ENCODE measurements at places on chromosomes 5 and 9.
A peak's percentile ranks its signal among the peaks of the same experiment; 100 is the strongest.

DNA sequence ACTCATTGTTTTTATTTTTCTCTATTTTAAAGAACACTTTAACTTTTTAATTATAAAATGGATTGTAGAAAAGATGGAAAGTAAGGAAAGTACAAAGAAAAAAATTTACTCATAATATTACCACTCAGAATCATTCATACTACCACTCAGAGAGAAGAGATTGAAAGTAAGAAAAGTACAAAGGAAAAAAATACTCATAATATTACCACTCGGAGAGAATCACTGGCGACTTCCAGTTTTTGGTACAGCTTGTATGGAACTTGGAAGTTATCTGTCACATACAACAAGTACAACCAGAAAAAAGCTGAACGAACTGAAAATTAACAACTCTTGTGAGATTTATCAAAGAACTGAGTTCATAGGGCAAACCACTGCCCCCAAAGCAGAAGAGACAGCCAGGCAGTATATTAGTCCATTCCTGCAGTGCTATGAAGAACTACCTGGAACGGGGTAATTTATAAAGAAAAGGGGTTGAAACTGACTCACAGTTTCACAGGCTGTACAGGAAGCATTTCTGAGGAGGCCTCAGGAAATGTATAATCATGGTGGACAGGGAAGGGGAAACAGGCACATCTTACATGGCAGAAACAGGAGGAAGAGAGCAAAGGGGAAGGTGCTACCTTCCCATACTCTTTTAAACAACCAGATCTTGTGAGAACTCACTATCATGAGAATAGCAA lies 183.9 kb downstream of the SMARCA2 start:
- no peak for DNase-seq

DNA sequence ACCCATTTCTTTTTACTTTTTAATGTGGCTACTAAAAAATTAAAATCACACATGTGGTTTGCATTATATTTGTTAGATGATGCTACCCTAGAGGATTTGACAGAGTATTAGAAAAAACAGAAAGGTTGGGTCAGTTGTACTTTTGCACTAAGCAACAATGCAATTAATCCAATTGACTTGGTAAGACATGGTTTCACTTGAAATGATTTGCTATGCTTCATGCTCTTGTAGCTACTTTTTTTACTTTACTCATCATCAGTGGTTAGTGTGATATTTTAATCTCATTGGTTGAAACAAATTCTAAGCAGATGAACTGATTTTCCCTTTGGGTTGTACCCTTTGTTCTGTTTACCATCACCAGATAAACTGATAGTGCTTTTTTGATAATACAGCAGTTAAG lies 39.4 kb downstream of the HMHB1 start:
- no peak for DNase-seq

- no peak for DNase-seq
Observed at GRCh38 chr5:93101661-93102060, 479.4 kb downstream of the NR2F1-AS1 start.

DNA sequence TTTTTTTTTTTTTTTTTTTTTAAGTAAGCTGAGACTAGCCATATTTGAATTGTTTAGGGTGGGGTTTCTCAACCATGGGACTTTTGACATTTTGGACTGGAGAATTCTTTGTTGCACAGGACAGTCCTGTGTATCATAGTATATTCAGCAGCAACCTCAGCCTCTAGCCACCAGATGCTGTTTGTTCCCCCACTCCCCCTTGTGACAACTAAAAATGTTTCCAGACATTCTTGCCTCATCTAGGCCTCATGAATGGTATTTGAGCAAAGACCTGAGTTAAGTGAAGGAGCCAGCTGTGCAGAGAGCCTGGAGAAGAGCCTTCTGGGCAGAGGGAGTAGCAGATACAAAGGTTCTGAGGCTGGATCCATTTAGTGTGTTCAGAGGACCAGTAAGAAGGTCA lies 155.9 kb downstream of the SGCD start:
- DNase-seq = no peak

DNA sequence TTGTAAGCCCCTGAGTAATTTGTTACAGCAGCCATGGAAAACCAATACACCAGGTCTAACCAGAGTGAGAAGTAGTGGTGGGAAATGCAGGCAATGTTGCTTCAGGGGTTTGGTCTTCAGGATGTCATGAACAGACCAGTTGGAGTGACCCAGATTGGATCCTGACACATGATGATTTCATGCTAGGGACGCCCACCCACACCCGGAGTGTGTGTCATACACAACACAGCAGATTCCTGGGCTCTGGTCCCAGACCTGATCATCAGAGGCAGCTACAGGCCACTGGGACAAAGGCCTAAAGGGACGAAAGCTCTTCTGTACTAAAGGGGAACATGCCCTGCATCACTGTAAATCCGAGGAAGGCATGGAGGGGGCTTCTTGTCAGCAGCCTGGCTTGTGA lies 194.2 kb downstream of the NSG2 start:
- no peak for DNase-seq

DNA sequence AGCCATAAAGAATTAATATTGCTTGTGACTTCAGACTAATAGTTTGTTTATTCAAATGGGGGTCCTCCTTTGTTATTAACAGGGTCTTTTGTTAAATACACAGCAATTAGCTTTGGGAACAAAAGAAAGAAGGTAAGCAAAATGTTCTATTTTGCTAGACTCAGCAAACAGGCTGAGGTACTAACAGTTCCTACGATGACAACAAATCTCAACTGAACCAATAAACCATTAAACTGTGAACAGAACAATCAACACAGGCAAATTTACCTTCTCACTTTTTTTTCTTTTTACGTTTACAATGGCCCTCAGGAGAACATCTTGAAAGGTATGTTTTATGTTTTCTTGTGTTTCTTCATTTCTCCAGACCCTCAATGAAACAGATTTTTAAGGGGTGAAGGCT lies 207.2 kb downstream of the NFIB start:
- DNase-seq = no peak

DNA sequence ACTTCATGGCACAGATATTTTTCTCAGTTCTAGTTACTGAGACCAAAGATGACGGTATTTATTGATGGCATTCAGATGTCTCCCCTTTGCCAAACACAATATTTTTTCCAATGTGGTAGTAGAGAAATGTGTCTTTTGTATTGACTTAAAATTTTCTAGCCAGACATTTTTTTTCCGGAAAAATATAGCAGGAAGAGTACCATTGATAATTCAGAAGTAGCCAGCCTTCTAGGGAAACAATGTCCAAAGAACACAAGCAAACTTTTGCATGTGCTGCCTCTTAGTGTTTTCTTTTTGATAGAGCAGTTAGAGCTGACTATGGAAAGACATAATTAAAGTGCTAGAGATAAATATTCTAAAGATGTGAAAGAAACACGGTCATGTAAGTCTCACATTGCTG lies 231.4 kb downstream of the MARCHF11 start:
- DNase-seq = no peak

DNA sequence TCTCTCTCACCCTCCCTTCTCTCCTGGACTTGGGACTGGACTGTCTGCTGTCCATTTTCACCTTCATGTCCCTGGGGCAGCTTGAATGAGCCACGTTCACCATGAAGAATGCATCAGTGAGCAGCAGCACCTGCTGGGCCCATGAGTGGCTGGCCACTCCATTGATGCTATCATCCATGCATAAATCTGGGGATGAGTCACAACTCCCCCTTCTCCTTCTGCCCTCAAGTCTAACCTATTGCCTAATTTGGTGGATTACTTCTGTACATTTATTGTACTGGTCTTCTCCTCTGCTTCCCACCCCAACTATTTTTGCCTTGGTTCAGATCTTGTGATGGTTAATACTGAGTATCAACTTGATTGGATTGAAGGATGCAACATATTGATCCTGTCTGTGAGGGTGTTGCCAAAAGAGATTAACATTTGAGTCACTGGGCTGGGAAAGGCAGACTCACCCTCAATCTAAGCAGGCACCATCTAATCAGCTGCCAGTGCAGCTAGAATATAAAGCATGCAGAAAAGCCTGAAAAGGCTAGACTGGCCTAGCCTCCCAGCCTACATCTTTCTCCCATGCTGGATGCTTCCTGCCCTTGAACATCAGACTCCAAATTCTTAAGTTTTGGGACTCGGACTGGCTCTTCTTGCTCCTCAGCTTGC lies 46.7 kb downstream of the GDNF start:
- DNase-seq = no peak

GRCh38 chr9:113564498-113565237 lies 101.1 kb downstream of the RGS3 start:
- no peak for DNase-seq

DNA sequence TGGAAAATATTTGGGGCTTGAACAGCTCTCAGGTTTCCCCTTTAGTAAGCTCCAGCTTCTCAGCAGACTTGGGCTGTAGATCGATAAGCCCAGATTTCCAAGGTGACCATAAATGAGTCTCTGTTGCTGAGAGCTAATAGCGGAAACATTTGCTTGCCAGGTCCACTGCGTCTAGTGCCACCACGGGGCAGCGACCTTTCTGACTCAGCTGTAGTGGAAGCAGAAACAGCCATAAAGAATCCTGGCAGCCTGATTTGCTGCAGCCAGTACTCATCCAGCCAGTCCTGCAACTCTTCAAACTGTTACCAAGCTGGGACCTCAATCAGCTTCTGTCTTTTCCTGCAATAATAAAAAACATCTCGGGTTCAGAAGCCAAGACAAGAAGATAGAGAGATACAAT lies 241.7 kb downstream of the DOCK8 start:
- no peak for DNase-seq

DNA sequence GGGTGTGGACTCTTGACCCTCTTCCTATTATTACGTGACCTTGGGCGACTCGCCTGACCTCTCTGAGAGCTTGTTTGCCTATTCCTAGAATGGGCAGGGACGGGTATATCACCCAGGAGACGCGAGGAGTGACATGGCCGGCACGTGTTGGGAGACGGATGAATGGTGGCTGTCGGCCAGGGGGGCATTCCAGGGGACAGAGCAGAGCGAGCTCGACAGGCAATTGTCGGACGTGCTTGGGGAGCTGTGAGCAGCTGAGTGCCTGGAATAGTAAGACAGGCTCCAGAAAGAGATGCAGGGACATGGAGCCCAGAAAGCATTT lies 29.3 kb upstream of the UNC5A start:
- no peak for DNase-seq

- no peak for DNase-seq
Observed at GRCh38 chr9:105835721-105836120, 141.4 kb downstream of the TMEM38B start.

DNA sequence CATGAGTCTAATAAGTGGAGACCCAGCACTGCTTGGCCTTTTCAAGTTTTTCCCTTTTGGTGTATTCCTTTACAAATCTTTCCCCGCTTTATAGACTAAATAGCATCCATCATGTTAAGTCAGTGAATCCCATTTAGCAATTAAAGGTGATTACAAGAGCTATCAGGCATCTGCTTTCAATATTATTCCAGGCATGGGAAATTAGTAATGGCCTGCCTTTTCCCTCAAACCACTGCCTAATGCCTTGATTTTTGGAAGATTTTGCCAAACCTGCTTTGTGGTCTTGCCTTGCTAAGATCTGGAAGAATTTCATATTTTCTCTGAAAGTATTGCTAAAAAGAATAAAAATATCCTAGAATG lies 102.8 kb upstream of the GNA14 start:
- DNase-seq = no peak

GRCh38 chr9:37468620-37469019 lies 3.4 kb upstream of the ZBTB5 start:
- DNase-seq = no peak

GRCh38 chr5:146589028-146589345 lies 73.0 kb upstream of the GPR151 start:
- no peak for DNase-seq

GRCh38 chr9:27462434-27462833 lies 61.7 kb upstream of the IFNK start:
- no peak for DNase-seq

GRCh38 chr9:25129537-25129936 lies 548.7 kb downstream of the TUSC1 start:
- DNase-seq = no peak

- DNase-seq = no peak
Observed at GRCh38 chr9:89678396-89679015, 73.7 kb downstream of the GADD45G start.

- DNase-seq = no peak
Observed at GRCh38 chr9:125360601-125361000, 99.0 kb downstream of the GAPVD1 start.

DNA sequence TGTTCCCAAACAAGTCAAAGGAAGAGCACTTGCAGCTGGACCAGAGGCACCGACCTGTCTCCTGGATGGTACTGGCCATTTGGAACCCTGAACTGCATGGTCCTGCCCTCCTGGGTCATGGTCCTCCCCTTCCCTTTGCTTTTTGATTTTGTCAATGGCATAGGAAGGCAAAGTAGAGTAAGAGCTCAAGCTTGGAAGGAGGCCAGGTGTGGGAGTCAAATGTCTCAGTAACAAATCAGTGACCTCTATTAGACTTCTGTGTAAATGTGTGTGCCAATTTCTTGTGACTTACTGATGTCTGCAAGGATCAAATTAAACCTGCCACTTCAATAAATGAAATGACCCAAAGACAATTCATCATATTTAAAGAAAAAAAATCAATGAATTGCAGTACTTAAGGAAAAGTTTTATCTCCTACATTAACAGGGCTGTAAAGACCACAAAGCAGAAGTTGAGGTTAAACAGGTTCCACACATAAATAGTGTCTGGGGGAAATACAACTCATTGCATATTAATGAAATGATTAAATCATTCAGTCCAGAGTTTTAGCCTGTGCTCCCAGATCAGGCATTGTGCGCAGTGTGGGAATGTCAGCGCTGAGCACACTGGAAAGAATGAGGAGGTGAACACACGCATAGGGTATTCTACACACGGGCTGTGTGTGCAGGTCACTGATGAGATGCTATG lies 32.7 kb downstream of the OSMR start:
- no peak for DNase-seq

GRCh38 chr5:39517800-39518199 lies 93.0 kb upstream of the DAB2 start:
- no peak for DNase-seq

DNA sequence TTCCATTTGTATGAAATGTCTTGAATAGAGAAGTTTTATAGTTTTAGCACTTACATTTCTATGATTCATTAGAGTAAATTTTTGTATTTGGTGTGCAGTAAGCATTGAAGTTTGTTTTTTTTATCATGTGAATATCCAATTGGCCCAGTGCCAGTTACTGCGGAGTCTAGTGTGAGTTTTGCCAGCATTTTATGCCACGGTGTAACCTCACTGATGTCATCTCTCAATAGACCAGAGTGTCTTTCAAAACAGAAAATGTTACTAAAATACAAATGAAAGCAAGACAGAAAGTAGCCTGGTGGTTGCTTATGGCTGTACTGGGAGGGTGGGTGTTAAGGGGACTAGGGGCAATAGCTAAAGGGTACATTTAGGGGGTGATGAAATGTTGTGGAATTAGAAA lies 62.8 kb downstream of the IPPK start:
- no peak for DNase-seq

GRCh38 chr9:123395689-123396511 lies 39.9 kb downstream of the CRB2 start:
- DNase-seq = no peak

GRCh38 chr5:73792687-73793320 lies 166.8 kb downstream of the ARHGEF28 start:
- peak; percentile 72 for DNase-seq

- DNase-seq = no peak
Observed at GRCh38 chr5:60020457-60020856, 126.9 kb upstream of the PDE4D start.

- DNase-seq = no peak
Observed at GRCh38 chr5:65801352-65801783, 79.4 kb downstream of the NLN start.

GRCh38 chr9:128162215-128163026 lies 2.4 kb downstream of the BBLN start:
- DNase-seq = no peak
